ENCODE measurements at places on chromosomes 12 and 14.

DNA sequence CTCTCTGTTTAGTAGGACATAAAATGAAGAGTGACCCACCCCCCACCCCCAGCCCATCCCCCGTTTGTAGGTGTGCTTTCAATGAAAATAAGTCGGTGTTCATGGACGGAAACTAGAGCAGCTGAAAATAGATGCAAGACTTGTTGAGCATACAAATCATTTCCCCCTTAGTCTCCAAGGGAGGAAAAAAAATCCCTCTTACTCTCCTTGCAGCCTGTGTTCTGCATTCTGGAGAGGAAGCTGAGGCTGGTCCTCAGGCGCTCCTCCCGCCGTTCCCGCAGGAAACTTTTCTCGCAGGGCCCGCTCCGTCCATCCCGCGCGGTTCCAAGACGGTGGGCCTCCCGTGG, 259.0 kb upstream of the E2F7 start:
- no peak for DNase-seq

DNA sequence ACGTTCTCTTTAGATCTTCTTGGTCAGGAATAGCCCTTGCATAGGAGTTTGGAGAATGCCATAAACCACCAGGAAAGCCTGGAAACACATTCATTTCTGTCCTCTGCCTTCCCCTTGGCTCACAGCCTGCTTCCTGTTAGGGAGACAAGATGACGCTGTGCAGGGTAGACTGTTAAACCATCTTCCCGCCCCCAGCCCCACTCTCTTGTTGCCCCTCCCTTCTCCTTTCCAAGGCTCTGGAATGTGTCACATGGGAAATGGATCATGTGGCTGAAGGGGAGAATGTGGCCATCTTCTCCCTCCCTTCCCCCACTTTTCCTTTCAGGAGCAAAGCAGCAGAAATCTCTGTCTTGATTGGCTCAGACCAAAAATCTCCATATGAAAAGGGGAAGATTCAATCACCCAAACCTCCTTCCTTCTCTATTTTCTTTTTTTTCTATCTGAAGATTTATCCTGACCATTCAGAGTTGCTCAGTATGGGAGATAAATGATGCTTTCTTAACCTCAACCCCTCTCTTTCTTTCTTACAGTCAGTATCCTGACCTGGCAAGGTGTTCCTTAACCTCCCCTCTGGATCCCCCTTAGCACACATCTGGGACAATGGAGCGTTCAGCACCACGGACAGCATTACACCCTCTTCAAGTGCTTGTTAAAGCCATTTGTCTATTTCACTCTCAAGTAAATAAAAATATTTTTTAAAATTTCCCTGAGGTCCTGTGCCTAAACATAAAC, 11.4 kb downstream of the GPR19 start:
- DNase-seq, result no peak

GRCh38 chr14:37027188-37027824, 145.1 kb downstream of the SLC25A21 start:
- DNase-seq, result no peak

DNA sequence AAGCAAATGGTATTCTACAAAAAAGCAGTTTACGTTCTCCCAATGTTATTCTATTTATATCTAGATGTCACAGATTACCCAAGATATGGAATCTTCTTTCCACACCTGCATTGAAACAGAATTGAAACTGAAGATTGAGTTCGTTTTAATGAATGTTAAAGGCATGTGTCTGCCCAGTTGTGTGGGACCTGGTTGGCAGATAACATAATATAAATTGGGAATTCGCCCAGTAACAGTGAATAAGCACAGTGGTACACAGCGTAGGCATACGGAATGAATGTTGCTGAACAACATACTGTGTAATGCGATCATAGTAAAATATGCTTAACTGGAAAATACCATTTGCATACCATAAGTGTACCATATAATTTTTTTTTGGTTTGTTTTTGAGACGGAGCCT, 4.3 kb downstream of the KHNYN start:
- DNase-seq, result no peak

DNA sequence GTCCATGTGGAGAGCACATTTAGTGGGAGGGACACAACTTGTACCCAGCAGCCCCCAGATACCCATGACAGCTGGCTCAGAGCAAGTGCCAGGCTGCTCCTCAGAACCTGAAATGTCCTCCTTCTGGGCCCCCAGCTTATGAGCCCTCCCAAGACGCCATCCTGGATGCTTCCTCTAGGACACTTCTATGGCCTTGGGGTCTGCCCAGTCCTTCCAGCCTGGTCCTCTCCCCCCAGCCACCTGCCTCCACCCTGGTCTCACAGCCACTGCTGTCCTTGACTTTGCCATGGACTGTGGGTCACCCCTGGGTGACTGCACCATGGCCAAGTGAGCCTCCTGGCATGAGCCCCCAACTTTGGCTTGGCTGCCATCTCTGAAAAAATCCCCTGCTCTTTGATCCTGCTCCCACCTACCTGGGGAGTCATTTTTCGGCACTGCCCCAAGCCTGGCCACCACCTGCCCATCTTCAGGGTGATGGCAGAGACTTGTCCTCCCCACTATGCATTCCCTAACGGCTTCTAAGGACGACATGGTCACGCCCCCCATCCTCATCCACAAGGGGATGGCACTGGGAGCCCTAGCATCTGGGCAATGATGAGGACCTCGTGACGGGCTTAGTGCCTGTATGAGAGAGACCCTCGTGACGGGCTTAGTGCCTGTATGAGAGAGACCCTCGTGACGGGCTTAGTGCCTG, 323.7 kb downstream of the TMEM121 start:
- DNase-seq, result no peak

DNA sequence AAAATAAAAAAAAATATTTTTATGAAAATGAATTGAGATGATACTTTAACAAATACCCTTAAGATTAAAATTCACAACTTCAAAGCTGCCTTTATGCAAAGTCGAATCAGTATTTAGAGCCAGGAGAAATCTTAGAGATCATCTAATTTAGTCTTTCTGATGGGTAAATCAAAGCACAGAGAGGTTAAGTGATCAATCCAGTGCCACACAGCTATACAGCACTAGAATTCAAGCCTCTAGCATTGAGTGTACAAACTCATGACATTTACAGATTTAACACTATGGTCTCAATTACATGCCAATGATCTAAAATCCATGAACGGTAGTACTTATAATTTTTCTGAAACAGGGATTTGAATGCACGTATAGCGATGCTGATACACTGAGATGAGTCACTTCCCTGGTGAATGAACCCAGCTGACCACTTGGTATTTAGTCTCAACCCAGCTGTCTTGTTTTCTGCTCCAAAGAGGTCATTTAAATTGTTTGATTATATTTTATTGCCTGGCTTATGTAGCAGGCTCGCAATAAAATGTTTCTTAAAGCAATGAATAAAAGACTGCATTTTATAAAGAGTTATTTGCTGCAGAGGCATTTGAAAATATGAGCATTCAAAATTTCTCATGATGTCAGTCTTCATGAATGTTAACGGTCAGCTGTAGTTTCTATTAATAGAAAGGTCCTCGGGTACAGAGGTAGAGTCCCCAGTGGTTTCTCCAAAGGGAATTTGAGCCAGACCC, 152.4 kb upstream of the PRICKLE1 start:
- DNase-seq, result no peak

GRCh38 chr14:66074537-66074936, 411.6 kb upstream of the CCDC196 start:
- DNase-seq, result no peak

- DNase-seq, result no peak
Observed at GRCh38 chr14:81727218-81727617, 193.6 kb upstream of the SEL1L start.

GRCh38 chr12:114812858-114813761, 129.1 kb upstream of the TBX3 start:
- DNase-seq, result no peak

DNA sequence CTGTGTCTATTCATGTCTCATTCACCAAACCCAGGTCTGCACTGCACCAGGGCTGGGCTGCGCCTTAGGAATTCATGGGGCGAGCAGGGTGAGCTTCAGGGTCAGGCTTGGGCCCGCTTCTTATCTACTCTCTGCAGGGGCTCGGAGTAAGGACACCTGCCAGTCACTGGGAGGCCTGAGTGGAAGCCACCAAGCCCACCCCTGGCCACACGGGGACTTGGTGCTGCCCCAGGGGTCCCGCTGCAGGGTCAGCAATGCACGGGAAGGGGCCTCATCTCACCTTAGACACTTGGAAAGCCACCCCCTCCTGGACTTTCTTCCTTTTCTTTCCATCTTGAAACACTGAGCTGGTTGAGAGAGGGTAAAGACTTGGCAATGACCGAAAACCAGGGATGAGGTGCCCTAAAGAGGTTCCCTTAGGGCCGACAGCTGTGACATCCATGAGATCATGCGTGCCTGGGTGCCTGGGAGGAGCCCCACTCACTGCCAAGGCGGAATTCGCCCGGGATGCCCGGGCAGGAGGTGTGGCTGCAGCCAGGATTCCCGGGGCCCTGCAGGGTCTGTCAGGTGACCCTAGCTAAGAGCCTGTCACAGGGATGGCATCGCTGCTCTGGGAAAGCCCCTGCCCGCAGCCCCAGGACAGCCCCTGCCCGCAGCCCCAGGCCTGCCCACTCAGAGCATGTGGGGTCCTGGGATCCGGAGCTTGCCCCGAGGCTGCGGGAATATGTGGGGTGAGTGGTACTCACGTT, 45.5 kb upstream of the EML1 start:
- DNase-seq, result no peak

- no peak for DNase-seq
Observed at GRCh38 chr12:5554711-5555110, 122.8 kb downstream of the NTF3 start.

- no peak for DNase-seq
Observed at GRCh38 chr12:94205822-94206221, 57.4 kb downstream of the PLXNC1 start.

DNA sequence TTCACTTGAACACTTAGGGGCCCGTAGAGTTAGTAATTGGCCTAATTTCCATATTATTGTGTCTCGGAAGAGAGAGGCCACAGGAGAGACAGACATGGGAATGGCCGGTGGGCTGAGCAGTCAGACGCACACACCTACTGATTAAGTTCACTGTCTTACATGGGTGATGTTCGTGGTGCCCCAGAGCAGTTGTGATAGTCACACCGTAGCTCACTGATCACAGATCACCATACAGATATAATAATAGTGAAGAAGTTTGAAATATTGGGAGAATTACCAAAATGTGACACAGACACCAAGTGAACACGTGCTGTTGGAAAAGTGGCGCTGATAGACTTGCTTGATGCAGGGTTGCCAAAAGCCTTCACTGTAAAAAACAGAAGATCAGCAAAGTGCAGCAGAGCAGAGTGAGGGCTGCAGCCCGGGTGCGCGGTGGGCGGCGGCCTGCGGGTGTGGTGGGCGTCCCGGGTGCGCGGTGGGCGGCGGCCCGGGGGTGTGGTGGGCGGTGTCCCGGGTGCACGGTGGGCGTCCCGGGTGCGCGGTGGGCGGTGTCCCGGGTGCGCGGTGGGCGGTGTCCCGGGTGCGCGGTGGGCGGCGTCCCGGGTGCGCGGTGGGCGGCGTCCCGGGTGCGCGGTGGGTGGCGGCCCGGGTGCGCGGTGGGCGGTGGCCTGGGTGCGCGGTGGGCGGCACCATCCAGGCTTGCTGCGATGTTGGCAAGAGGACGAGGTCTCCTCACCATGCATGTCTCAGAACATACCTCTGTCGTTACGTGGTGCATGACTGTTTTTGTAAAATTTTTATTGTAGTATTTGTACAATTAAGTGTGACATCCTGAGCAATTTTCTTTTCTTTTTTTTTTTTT, 34.3 kb upstream of the TEX22 start:
- DNase-seq, result peak; percentile 3

DNA sequence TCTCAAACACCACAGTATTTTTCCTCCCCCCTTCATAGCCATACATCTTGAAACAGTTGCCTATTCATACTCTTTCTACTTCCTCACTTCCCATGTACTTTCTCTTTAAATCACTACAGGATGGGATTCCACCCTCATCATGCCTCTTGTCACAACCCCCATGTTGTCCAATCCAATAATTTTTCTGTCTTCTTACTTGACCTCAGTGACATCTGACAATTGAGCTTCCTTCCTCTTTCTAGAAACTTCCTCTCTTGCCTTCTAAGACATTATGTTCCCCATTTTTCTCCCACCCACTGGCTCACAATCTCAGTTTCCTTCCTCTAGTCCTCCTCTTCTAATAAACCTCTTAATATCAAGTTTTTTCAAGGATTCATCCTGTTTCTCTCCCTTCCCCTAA, 5.3 kb downstream of the C2CD5 start:
- no peak for DNase-seq

DNA sequence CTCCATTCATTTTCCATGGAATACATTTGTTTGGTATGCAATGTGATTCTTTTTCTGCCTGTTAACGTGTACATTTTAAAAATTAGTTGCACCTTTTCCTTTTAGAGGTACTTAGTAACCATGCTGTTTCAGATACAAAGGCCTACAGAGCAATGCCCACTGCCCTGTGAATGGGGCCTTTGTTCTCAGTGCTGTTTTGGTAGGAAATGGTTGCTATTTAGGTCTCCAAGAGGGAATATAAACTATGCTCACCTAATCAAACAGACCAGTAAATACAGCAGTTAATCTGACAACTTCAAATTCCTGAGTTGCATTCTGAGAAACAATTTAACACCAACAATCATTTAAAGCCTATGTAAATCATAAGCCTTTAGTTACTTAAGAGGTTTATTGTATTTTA, 188.7 kb downstream of the BCAT1 start:
- no peak for DNase-seq

GRCh38 chr12:99110868-99111267, 465.8 kb downstream of the APAF1 start:
- DNase-seq, result no peak

- DNase-seq, result no peak
Observed at GRCh38 chr12:103924761-103925641, 5.2 kb upstream of the HSP90B1 start.

- DNase-seq, result no peak
Observed at GRCh38 chr12:26939953-26940352, 1.7 kb downstream of the FGFR1OP2 start.

GRCh38 chr12:33222357-33222756, 217.3 kb downstream of the SYT10 start:
- DNase-seq, result no peak

DNA sequence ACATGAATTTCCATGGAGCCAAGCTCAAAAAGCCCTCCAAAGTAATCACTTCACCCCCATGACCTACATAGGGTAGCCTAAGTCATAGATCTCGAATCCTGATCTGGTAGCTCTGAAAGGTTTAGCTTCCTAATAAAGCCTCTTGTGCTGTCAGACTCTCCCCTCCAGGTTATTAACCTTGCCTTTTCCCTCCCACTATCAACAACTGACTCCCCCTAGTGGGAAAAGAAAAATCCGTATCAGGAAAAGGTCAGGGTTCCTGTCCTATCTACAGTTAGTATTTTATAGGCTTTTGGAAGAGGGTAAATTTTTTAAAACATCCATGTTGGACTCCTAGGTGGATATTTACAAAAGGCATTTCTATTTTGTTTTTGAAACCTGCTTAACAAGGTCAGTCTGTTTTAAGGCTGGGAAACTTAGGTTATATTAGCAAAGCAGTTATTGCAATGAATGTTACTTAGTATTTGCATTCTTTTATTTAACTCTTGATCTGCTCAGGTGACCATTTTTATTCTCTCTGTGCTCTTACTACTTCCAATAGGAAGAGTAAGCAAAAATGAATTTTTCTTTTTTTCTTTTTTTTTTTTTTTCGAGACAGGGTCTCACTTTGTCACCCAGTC, 8.0 kb downstream of the YY1 start:
- DNase-seq, result no peak

- no peak for DNase-seq
Observed at GRCh38 chr12:101947316-101947715, 69.9 kb downstream of the DRAM1 start.

GRCh38 chr12:28585146-28585545, 394.9 kb downstream of the CCDC91 start:
- DNase-seq, result no peak

GRCh38 chr12:75890660-75891059, 140.9 kb downstream of the PHLDA1 start:
- no peak for DNase-seq

GRCh38 chr12:107296681-107297089, 203.3 kb upstream of the CRY1 start:
- DNase-seq, result no peak

Data from stimulated activated CD4-positive, alpha-beta T cell treated with anti-CD3 and anti-CD28 coated beads, TNF-alpha, amount 100 ng/mL, for 4 hours (primary cell).